ENCODE measurements at places on chromosomes 1 and 21.

DNA sequence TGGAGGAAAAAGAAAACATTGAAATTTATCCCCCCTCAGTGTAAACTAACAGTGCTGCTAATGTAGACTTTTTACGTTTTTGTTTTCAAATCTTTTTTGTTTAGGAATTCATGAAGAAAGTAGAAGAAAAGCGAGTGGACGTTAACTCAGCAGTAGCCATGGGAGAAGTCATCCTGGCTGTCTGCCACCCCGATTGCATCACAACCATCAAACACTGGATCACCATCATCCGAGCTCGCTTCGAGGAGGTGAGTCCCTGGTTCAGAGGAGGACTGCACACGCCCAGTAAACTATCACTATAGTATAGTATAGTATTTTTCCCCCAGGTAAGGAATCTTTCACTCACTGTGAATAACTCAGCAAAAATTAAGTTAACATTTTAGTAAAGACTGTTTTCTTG, 37.8 kb upstream of the BMP8A start:
- no peak for DNase-seq

- DNase-seq = no peak
Observed at GRCh38 chr1:54138994-54139393, 13.8 kb downstream of the CDCP2 start.

DNA sequence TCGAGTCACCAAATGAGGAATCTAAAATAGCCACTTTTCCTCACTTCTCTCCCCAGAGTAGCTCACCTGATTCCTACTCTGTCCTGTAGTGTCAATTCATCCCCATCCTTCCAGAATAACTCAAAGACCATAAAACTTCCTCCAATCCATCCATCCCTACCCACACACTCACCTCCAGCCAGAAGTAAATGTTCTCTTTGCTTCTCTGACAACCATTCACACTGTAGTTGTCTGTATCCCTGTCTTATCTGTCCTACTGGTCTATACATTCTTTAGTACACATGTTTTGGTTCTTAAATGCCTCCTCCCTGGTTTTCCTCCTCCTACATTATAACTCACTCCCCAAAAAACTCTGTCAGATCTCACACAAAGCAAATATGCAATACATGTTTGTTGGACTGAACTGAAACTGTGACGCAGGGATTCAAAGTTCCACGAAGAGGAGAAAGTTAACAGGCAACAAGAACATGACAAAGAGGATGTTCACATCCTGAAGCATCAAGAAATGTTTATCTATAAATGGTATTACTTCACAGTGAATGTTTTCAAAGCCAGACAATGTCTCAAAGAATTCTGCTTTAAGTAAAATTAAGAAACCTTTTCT, 11.0 kb downstream of the TP53BP2 start:
- no peak for DNase-seq

DNA sequence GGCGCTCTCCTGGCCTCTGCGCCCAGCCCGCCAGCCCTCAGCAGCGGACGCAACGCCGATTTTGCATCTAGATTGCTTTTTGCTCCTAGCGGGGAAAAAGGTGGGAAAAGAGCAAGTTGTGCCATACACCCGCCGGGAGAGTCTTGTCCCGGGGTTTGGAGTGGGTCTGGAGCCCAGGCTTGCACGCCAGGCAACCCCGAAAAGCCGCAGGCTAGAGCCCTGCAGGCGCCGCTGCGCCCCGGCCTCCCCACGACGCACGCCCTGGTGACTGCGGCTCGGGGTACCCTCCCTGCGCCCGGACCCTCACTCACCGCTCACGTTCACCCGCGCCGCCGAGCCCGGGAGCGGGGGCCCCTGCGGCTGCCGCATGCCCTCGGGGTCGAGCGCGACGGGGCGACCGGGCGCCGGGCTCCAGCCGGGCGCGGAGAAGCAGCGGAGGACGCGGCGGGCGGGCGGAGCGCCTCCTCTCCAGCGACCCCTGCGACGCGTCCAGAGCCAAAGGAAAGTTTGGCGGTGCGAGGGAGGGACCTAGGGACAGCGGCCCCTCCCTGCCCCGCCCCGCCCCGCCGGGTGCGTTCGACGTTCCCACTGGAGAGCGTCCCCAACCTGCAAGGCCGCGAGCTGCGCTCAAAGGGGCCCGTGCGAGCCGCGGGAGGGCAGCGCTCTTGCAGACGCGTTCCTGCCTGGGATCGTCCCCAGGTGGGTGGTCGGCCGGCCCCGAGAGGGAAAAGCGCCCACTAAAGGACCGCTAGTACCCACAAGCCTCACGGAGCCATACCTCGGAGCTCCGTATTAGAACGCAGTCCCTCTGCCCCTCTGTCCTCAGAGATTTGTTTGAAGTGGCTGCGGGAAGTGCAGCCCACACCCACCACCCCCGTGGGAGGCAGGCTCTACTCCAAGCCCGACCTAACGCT, at the start of gene LPAR3:
Gene LPAR3 (minus strand): TSS at position 502 of the 914 bp plus-strand sequence. CDS start 27,086 bp downstream, outside the sequence.
- peak; percentile 36 for DNase-seq

GRCh38 chr1:174626031-174627025, 178.6 kb downstream of the GPR52 start:
- no peak for DNase-seq

DNA sequence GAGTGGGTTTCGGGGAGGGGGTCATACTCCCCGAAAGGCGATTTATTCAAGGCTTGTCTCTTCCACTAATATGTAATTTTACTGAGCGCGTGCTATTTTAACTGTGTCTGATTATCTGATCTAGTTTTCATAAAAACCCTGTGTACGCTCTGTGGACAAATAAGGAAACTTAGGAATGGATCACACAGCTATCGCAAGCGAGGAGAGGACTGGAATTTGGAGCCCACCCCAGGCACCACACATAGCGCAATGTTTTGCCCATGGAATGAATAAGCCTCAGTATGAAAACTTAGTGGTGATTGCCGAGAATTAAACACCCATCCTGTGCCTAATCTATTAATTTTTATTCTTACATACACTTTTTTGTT, 9.8 kb upstream of the RAB42 start:
- no peak for DNase-seq

GRCh38 chr1:41361495-41362356, 492 bp downstream of the FOXO6 start:
- DNase-seq = peak; percentile 71

- no peak for DNase-seq
Observed at GRCh38 chr1:19872190-19872589, 10.0 kb upstream of the OTUD3 start.

GRCh38 chr1:204092632-204093420, 19.9 kb downstream of the SOX13 start:
- no peak for DNase-seq

- DNase-seq = no peak
Observed at GRCh38 chr1:222824641-222825040, 9.8 kb downstream of the DISP1 start.

- DNase-seq = no peak
Observed at GRCh38 chr1:213761845-213762407, 225.8 kb upstream of the PROX1 start.

- peak; percentile 58 for DNase-seq
Observed at GRCh38 chr1:54474310-54475251, 68.4 kb upstream of the SSBP3 start.

DNA sequence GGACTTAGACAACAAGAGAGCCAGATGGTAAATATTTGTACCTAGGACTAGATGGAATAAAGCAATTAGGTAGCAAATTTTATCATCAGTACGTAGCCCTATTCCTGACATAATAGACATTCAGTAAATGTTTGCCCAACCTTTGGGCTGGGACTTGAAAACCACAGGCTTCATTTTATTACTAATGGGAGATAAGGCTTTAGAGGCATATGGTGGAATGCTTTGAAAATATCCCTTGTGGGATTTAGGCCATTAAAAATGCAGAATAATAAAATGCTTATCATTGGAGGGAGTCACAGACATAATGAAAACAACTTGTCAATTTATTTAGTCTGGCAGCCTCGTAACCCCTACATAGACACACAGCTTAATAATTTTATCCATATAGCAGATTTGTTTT, 296.1 kb upstream of the SPAG17 start:
- no peak for DNase-seq

DNA sequence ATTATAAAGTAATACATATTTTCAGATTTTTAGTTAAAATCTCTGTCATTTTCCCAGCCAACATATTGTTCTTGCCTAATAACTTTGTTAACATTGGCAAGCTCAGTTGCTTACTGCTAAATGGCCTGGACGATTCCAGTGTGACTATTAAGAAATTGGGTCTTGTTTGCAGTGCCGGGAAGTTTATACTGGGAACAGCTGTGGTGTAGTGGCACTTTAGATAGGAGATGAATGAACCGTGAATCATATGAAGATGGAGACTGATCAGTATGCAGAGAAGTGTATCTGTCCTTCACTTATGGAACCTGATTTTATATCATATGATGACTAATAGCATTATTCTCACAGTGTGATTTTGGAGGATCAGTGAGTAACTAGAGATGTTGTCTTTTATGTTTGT, 3.3 kb downstream of the CHRM3 start:
- DNase-seq = no peak

GRCh38 chr1:241640867-241641622, 876 bp upstream of the CHML start:
- DNase-seq = no peak

- no peak for DNase-seq
Observed at GRCh38 chr1:160636547-160636946, 10.3 kb downstream of the SLAMF1 start.

DNA sequence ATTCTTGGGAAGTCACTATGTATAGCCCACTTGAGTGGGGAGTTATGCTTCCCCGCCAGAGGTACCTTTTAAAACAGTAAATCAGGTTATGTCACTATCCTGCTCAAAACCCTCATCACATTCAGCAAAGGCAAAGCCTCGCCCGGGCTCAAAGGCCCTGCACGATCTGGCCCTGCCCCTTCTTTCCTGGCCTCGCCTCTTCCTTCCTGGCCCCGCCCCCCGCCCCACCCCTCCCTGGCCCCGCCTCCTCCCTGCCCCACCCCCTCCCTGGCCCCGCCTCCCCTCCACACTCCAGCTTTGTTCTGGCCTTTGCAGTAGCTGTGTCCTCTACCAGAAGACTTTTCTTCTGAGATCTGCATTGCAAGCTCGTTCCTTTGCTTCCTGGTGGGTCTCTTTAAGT, 6.6 kb downstream of the LDLRAD2 start:
- DNase-seq = peak; percentile 89

- peak; percentile 61 for DNase-seq
Observed at GRCh38 chr21:38985568-38986378, 180.0 kb downstream of the ETS2 start.

GRCh38 chr1:204041232-204041767, 31.6 kb upstream of the SOX13 start:
- DNase-seq = no peak

DNA sequence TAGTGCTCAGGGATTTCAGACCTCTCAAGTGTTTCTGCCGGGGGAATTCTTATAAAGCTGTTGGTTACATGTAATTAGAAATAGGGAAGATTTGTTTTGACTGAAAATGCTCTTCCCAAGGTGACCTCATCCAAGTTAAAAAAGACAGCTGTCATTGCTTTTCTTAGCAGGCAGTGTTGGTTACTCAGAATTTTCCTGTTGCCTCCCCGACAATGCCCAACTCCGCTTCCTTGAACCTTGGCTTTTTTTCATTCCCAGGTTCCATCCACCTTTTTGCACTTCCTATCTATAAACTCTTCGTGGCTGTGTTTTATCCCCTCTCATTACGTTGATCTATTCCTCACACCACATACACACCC, 825 bp upstream of the DPH5 start:
- DNase-seq = no peak

DNA sequence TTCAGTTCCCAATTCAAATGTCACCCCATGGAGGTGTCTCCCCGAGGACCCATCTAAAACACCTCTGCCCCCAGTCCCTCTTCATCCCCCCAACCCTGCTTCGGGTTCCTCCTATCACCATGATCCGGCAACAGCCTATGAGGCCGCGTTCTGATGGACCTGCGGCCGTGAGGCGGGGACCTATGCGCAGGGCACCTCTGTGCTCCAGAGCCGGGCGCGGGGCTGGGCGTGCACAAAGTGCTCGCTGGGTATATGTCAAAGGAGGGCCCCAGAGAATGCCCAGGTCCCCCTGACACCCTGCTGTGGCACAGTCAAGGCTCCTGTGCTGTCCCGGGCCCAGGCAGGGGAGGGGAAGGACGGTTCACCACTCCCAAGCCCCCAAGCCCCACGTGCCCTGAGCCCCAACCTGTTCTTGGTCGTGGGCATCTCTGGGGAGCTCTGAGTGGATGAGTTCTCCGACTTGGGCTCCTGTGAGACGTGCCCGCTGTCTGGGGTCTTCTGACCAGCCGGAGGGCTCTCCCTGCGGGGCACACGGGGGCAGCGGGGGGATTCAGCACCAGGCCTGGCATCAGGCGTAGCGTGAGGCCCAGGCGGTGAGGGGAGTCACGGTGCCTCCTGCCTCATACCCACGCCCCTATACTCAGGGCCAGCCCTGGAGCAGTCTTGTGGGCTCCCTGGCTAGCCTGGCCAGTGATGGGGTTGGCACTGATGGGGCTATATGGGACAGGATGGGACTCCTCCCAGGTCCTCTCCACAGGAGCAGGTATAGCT, 67.7 kb downstream of the RAP1GAP start:
- no peak for DNase-seq

DNA sequence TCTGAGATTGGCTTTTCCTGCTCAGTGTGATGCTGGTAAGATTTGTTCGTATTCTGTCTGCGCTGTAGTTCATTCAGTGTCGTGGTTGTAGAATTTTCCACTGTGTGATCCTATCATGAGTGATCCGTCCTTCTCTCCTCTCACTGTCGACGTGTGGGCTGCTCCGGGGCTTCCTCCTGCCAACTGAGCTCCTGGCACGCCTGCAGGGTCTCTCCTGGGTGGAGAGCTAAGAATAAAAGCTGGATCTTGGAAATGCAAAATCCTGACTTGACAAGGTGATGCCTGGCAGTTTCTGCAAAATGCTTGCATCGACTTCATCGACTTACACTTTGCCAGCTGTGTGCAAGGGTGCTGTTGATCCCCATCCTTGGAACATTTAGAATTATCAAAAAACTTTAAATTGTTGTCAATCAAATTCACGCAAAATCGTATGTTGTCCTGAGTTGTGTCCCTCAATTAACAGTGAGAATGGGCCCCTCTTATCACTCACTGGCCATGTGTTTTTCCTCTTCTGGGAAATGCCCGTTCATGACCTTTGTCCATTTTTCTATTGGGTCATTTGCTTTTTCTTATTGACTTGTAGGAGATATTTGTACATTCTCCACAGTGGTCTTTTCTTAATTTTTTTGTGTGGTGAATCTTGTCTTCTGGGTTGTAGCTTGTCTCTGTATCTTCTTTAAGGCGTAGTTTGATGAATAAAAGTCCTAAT, 125.5 kb downstream of the CRYAA start:
- DNase-seq = no peak

GRCh38 chr1:225911191-225912130, 12.6 kb downstream of the PYCR2 start:
- peak; percentile 87 for DNase-seq

DNA sequence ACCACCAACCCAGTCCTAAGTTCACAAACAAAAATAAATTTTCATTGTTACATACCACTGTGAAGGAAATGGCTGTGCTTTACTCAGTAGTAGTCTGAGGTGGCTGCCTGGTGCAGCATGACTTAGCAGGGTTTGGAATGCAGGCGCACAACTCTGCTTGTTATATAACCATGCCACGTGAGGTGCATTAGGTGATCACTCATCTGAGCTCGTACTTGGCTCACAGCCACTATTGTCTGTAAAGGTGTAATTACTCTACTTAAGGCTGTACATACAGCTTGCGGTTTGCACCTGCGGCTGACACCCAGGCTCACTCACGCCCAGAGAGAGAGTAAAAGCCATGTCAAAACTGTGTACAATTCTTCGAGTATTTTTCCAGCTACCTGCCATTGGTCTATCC, 599.4 kb downstream of the LTN1 start:
- DNase-seq = no peak

- DNase-seq = no peak
Observed at GRCh38 chr1:22662318-22662717, 9.3 kb downstream of the C1QB start.

- DNase-seq = no peak
Observed at GRCh38 chr21:45286671-45287437, 841 bp downstream of the POFUT2 start.

- no peak for DNase-seq
Observed at GRCh38 chr1:206114692-206115640, 2.2 kb downstream of the AVPR1B start.
